ENCODE measurements at places on chromosomes 12 and 14.

GRCh38 chr12:95088379-95088778, 15.0 kb upstream of the NR2C1 start:
- DNase-seq: no peak

DNA sequence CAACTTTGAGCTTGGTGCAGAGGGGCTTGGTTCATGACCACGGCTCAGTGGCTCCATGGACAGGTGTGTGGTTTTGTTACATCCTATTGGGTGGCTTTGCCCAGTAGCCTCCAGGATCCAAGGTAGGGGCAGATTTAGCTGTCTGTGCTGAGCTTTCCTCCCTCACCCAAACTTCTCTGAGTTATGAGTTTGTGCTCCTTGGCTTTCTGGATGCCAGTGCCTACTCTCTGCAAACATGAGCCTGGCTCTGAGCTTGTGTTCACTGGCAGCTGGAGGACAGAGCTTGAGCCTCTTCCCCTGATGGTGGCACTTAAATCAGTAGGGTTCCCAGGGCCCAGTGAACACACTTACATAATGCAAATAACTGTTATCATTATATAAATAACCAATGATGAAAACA, 45.3 kb upstream of the HECTD1 start:
- DNase-seq: no peak

- no peak for DNase-seq
Measured at GRCh38 chr14:104682107-104682593, 7.3 kb upstream of the INF2 start.

- no peak for DNase-seq
Measured at GRCh38 chr12:92796650-92797049, 93.9 kb downstream of the PLEKHG7 start.

- peak; percentile 47 for DNase-seq
Measured at GRCh38 chr12:117114784-117115183, 15.6 kb upstream of the TESC start.
